GM12891 (cell line): ENCODE measurements at places on chromosomes 2 and 18.

DNA sequence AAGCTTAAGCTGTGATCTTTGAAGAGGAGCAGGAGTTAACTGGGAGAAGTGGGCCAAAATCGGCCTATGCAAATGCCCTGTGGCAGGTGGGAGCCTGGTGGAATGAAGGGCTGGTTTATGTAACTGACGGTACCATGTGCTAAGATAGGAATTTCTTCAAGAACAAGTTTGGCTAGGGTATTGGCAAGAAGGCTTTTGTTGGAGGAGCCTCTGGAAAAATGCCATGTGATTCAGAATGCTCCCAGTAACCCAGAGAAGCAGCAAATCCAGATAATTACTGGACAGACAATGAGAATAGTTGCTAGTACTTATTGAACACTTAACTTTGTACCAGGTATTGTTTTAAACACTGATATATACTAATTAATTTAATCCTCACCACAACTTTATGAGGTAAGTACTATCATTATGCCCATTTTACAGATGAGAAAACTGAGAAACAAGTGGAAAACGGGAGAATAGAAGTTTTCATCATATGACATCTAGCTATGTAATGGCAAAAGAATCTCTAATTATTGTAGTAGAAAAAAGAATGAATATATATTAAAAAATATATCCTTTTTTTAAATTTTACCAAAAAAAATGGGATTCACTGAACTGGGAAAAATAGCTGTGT, 9.1 kb upstream of the FAM124B start:
- DNase-seq = no peak

DNA sequence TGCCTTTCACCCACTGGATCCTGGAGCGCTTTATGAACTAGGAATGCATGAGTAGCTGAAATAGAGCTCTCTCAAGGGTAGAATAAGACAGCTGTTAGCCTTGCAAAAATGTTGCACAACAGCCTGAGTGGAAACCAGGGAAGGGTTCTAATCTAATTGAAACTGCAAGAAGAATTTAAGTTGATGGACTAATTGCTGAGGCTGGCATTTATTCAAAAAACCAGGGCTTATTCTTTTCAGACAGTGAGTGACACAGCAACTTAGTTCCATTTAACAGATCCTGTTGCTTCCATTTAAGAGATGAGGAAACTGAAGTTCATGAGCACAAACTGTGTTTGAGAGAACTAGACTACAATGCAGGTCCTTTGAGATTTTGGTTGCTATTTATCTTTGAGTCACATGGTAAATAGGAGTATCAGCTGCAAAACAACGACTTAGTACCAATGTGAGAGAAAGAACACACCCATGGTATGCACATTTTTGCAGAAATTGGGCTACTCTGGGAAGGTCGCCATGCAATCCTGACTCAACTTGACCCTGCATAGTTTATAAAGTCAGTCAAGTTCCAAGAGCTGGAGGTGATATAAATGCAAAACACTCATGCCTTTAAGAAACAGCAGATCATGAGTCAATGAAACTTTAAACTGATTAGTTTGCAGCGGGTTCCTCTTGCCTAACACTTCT, 76.4 kb upstream of the PARD3B start:
- no peak for DNase-seq

- no peak for DNase-seq
Measured at GRCh38 chr18:45505497-45506206, 109.6 kb upstream of the SLC14A2 start.

DNA sequence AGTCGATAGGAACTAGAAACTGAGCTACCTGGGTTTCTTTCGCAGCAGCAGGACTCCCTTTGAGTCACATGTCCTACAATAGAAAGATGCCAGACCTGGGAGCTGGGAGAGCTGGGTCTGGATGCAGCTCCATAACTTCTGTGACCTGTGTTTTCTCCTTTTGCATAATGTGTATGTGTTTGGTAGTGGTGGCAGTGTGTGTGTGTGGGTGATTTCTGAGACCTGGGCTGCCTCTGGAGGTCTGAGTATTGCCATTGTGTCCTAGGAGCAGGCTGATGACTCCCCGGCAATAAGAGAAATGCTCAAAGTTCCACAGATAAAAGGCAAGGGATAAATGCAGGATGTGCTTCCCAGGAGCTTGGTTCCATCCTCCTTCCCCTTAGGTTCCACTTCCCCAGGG, 6.4 kb downstream of the WNT10A start:
- no peak for DNase-seq

DNA sequence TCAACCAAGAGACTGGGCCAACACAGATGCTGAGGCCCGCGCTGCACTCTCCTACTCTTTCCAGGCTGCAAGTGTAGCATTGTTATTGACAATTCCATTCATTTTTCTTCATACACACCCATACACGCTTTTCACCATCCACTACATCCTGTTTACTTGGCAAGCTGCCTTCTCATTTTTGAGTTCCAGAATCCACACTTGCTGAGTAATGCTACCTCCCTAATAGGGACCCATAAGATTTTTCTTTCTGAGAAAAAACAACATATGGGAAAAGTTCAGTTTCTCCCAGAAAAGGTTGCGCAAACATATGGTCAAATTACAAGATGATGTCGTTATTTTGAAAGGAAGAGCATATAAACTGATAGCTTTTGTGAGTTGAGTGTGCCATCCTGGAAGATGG, 3.3 kb upstream of the NETO1 start:
- no peak for DNase-seq

GRCh38 chr2:173232956-173233744, 121.5 kb upstream of the CDCA7 start:
- DNase-seq = no peak

GRCh38 chr2:108423502-108424251, 25.3 kb upstream of the GCC2 start:
- no peak for DNase-seq

GRCh38 chr2:161123531-161124030, 36.6 kb upstream of the TANK start:
- DNase-seq = no peak

DNA sequence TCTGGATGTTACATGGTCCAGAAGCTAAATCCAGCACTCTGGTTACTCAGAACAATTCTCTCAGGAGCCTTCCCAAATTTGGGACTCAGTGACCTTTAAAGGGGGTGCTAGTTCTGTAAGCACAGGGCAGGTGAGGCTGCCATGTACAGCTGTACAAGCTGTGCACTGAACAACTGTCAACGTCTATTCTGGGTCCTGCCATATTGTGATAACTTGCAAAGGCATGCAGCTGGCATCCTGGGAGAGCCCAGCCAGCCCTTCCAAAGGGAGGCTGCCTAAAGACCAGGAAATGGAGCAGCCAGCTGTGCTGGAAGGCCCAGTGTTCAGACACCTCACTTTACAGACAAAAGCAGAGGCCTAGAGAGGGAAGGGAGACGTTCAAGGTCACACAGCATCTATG, 204.8 kb downstream of the KLHL29 start:
- no peak for DNase-seq

DNA sequence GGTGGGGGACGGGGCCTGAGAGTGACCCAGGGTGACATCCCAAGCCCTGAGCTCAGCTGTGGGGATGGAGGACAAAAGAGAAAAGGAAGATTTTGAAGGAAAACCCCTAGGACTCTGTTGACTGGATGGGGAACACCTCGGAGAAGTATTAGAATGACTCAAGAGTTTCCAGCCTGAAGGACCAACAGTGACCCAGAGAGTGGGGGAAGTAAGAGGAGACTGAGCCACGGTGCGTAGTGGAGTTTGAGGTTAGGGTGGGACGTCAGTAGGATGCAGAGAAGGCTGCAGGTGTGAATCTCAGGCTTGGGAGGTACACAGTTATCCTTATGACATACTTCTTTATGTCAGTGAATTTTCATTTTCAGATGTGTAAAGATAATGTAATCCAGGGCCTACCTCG, 119.5 kb downstream of the NCK2 start:
- DNase-seq = no peak

GRCh38 chr2:206859330-206859739, 80.0 kb upstream of the CPO start:
- DNase-seq = no peak

DNA sequence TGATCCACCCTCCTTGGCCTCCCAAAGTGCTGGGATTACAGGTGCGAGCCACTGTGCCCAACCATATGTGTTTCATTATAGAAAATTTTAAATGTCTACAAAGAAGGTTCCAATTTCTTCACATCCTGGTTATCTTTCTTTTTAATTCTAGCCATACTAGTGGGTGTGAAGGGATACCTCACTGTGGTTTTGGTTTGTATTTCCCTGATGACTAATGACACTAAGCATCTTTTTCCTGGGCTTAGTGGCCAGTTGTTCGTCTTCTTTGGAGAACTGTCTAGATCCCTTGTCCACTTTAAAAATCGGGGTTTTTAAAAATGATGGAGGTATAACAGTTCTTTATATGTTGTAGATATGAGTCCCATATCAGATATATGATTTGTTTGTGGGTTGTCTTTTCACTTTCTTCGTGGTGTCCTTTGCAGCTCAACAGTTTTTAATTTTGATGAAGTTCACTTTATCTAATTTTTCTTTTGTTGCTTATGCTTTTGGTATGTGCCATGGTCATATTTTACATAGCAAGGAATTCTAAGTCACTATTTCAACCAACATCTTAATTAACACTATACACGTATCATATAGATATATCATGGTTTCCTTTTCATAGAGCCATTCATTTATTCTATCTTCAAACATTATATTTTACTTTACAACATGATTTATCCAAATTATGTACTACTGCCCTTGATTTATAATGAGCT, 135.0 kb upstream of the RIOK3 start:
- DNase-seq = no peak

- no peak for DNase-seq
Measured at GRCh38 chr2:223562078-223562477, 40.1 kb downstream of the SCG2 start.

- no peak for DNase-seq
Measured at GRCh38 chr2:18849841-18850578, 260.6 kb upstream of the NT5C1B start.

- DNase-seq = no peak
Measured at GRCh38 chr2:165376571-165376975, 92.9 kb upstream of the CSRNP3 start.

DNA sequence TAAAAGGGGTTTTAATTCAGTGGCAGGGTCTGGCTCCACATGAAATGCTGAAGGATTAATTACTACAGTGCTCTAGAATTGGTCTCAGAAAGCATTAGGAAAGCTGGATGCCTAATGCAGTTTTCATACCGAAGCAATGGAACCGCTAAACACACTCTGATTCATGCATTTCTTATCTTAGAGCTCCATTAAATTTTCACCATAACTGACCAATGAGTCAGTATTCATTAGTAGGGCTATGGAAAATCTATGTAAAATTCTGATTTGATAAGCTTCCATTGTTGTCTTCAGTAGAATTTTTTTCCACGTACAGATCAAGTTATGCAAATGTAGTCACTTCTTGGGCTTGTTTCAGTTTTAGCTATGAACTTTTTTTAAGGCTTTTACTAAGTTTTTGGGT, 359.9 kb downstream of the ARHGAP15 start:
- no peak for DNase-seq

DNA sequence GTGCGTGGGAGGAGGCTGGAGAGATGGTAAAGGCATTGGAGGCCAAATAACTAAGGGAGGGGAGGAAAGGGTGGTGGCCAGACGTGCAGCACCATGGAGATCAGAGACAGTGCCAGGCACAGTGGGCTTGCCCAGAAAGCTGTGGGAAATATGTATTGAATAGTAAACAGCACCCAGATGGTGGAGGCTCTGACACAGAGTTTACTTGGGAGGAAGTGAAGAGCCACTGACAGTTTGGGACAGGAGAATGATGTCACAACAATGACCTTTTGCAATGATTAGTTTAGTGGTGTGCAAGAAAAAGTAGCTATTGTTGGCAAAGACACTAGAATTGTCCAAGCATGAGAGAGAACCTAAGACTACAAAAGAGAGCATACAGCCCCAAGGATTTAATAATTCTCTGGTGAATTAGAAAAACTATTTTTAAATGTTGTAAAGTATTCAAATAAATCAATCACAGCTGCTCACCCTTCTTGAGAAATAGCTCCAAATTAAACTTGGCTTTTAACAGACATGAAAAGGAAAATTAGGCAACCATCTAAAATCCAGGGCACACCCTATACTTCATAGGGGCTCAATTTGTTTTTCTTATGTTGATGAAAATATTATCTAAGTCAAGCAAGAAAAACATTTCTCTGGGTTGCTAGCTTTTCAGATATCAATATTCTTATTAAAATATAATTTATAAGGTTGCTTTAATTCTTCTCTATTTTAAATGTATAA, 458.7 kb upstream of the HNRNPA3 start:
- no peak for DNase-seq

GRCh38 chr2:241542278-241542605, 16.3 kb upstream of the BOK start:
- DNase-seq = no peak

- DNase-seq = no peak
Measured at GRCh38 chr2:49255409-49255971, 101.2 kb upstream of the FSHR start.

- DNase-seq = no peak
Measured at GRCh38 chr2:138112536-138112935, 148.3 kb downstream of the HNMT start.

DNA sequence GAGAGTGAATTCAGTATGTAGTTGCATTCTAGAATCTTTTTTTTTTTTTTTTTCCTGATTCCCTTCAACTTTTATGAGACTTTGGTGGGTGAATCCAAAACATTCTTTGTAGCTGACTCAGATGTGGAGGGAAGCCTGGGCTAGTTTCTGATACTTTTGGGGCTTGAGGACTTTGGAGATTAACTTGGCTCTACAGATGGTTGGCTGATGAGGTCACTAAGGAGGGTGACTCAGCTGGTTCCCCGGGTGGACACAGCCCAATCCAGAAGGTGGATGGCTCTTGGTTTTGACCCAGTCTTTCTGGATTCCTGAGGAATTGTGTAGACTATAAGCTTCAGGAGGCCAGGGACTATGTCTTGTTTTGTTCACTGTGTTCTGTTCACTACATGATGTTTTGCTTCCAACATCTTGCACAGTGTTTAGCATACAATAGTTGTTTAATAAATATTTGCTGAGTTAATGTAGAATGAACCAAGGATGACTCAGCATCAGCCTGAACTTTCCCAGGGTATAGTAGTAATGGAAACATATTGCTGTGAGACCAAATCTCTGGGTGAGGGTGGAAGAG, 30.5 kb downstream of the LAMA3 start:
- DNase-seq = no peak

- DNase-seq = no peak
Measured at GRCh38 chr2:184416146-184416913, 182.0 kb upstream of the ZNF804A start.

DNA sequence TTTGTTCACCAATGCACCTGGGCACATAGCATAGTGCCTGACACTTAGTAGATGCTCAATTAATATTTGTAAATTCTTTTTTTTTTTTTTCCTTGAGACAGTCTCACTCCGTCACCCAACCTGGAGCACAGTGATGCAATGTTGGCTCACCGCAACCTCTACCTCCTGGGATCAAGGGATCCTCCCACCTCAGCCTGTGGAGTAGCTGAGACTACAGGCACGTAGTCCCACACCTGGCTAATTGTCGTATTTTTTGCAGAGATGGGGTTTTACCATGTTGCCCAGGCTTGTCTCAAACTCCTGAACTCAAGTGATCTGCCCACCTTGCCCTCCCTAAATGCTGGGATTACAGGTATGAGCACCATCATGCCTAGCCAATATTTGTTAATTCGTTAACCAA, 23.2 kb upstream of the LPIN2 start:
- no peak for DNase-seq
